ENCODE measurements at places on chromosomes 16 and 17.

DNA sequence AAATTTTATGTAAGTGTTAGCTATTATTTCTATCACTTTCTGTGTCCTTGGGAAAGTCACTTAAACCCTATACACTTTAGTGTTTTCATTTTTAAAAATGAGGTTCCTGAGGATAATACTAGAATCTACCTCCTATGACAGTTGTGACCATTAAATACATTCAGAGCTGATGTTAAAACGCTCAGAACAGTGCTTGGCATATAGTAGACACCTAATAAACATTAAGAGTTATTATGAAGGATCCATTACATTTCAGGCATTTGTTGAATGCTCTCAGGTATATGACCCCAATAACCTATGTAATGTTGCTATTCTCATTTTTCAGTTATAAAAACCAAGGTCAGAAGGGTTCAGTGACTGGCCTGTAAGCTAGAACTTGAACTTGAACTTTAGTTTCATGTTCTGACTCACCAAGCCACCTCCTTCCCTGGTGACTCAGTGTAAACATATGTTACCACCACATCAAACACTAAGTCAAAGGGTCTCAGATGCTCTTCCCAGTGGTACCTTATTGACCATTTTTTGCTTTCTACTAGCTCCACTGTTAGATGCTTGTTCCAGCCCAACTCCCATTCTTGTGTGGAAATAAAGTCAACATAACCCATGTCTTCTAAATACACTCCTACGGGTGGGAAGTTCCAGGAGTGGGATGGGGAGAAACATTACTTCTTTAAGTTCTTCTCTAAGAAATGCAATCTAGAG, 47.6 kb downstream of the HSD17B2 start:
- peak; percentile 21 for DNase-seq

DNA sequence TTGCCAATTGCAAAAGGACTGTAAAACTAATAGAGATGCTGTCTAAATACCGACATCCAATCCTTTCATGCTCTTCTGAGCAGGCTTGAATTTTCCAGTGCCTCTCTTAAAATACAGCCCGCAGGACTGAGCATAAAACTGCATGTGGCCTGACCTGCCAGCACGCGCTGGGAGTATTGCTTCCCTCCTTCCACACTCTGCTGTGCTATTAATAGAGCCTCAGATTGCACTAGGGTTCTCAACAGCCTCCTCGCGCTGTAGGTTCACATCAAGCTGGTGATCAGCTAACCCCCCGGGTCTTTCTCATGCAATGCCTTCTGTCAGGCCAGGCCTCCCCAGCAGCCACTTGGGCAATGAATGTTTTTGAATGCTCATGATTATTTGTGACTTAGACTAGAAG, 14.2 kb upstream of the MSI2 start:
- DNase-seq, result no peak

GRCh38 chr16:89827383-89828198, 684 bp upstream of the SPIRE2 start:
- no peak for DNase-seq

DNA sequence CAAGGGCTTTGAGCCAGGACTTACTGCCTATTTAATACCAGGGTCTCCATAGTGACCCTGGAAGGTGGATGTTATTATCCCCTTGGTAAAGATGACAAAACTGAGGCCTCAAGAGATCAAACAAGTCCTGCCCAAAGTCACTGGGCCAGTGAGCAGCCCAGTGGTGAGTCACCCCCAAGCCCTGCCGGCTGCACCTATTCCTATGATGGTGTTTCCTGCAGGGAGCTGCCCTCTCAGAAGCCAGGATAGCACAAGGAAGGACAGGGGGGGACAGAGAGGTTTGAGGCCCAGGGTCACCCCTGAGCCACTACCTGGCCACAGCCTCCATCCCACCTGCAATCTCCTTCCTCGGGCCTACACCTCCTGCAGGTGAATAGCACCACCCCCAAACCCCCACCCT, 90.9 kb downstream of the SDK2 start:
- DNase-seq, result no peak

- DNase-seq, result no peak
Observed at GRCh38 chr17:12201294-12201880, 180.7 kb downstream of the MAP2K4 start.

- no peak for DNase-seq
Observed at GRCh38 chr16:72362973-72363372, 191.0 kb upstream of the PMFBP1 start.

- no peak for DNase-seq
Observed at GRCh38 chr17:74198694-74199093, 4.8 kb upstream of the RPL38 start.

GRCh38 chr16:79137426-79137939, 463.1 kb downstream of the MAF start:
- DNase-seq, result no peak

DNA sequence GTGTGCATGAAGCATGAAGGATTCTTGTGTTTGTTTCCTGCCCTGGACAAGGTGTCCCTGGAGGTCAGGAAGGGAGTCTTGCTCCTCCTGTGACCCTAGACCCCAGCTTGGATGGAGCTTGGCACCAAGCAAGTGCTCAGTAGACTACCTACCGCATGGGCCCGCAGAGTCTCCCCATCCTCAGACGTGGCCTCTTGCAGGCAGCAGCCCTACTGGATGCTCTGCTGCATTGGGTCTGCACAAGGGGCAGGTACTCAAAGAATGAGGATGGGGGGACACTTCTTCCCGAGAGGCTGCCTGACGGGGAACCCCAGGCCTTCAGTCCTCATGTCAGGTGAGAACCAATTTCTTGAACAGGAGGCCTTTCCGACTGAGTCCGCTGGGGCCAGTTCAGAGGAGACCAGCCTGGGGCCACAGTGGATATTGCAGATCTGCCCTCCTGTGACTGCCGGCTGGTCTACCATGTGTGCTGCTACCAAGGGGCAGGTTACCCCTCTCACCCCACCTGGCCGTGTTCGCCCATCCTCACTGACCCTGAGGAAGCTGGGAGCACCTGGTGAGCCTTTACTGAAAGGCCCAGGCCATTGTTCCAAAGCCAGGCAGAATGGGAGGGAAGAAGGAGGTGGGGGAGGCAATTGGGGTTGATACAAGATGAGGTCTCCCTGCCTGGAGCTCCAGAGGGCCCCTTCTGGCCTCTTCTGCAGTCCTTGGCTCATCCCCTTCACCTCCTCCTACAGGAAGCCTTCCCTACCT, 206.3 kb downstream of the RAB11FIP4 start:
- DNase-seq, result no peak

DNA sequence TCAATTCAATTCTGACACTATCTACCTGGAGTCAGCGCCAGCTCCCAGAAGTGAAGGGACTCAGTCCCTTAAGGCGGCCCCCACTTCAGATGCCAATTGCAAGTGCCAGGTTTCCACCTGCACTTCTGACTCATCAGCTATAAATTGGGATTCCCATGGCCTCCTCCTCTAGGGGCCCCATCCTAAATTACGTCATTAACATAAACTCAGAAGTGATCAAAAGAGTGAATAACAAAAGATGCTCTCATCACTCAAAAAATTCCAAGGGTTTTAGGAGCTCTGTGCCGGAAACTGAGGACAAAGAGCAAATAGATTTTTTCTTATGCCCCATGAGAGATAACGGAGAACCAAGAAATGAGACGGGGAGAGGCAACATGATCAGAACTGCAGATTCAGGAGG, 148.6 kb upstream of the IRX6 start:
- DNase-seq, result no peak

- DNase-seq, result peak; percentile 50
Observed at GRCh38 chr17:3695723-3696411, at the start of gene P2RX5. Gene P2RX5, minus strand, starts transcription at chr17:3696155. Its CDS starts 150 bp downstream, at chr17:3696005.

GRCh38 chr16:89670496-89671431, 13.1 kb downstream of the SPATA33 start:
- no peak for DNase-seq

DNA sequence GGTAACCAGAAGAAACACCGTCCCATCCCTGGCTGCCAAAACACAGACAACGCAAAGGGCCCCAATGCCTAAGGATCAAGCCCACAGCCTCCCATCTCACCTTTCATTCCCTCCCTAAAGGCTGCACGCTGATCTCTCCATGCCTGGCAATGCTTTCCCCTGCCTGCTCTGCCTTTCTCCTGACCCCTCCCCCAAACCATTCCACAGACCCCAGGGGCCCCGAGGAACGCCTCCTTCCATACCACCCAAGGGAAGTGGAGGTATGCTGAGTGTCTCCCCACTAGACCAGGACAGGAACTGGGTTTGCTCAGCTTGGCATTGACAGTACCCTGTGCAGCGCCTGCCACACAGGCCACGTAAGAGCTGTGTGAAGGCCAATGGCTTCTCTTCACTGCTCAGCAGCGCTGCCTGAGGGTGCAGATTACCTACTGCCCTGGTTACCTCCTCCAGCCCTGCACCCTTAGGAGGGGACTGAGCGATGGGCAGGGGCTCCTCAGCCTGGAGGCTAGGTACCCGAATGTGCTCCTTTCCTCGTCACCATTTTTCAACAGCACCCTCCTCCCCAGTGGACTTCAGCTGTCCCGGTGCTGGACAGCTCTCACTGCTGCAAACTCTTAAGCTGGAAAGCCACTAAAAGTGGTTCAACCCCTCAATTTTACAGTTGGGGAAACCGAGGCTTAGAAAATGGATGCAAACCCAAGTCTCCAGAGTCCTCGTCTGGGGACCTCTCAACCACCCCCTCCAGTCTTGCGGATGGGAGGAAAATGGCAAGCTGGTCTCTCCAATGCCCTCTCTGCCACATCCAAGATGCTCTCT, 45.0 kb downstream of the SRCIN1 start:
- no peak for DNase-seq

DNA sequence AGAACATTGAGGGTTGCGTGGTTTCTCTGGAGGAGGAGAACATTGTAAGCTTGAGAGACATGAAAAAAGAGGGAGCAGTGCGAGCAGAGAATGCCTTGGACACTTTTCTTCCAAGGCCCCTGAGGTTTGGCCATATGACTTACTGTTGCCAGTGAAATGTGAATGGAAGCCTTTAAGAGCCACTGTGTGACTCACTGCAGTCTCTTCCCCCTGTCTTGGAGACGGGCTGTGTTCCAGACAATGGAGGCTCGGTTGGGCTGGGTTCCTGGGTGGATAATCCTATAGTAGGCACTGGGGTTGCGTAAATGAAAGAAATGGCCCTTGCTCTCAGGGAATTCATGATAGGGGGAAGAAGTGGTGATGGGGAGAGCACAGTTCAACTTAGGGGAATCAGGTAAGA, 75.5 kb downstream of the SHISA9 start:
- DNase-seq, result no peak

GRCh38 chr16:87086156-87086555, 231.0 kb downstream of the C16orf95 start:
- DNase-seq, result no peak

- DNase-seq, result no peak
Observed at GRCh38 chr17:43767713-43768059, 9.1 kb upstream of the SOST start.

- no peak for DNase-seq
Observed at GRCh38 chr17:36070427-36070826, 6.4 kb downstream of the CCL18 start.

DNA sequence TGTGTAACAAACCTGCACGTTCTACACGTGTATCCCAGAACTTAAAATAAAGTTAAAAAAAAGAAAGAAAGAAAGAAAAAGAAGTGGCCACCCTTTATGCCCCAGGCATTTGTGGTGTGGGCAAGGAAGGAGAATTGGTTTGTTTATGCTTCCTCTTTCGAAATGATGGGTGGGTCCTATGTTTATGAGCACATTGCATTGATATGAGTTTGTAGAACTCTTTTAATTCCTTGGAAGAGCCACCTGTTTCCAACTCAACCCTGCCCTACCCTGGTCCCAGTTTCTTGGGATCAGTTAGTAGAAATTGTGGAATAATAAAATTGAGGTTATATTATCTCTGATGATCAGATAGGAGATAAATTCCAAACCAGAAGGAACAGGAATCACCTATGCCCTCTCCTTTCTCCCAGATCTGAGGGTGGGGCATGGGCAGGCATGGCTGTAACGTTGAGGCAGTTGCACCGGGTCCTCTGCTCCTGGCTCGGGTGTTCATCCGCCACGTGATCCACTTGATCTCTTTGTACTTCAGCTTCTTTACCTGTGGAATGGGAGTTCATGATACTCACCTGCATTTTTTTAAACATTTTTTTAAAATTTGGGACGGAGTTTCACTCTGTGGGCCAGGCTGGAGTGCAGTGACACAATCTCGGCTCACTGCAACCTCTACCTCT, 15.9 kb downstream of the CHAD start:
- no peak for DNase-seq

GRCh38 chr16:25063865-25064264, 47.7 kb upstream of the LCMT1 start:
- DNase-seq, result no peak

- DNase-seq, result no peak
Observed at GRCh38 chr16:75252946-75253911, 1.8 kb upstream of the BCAR1 start.

DNA sequence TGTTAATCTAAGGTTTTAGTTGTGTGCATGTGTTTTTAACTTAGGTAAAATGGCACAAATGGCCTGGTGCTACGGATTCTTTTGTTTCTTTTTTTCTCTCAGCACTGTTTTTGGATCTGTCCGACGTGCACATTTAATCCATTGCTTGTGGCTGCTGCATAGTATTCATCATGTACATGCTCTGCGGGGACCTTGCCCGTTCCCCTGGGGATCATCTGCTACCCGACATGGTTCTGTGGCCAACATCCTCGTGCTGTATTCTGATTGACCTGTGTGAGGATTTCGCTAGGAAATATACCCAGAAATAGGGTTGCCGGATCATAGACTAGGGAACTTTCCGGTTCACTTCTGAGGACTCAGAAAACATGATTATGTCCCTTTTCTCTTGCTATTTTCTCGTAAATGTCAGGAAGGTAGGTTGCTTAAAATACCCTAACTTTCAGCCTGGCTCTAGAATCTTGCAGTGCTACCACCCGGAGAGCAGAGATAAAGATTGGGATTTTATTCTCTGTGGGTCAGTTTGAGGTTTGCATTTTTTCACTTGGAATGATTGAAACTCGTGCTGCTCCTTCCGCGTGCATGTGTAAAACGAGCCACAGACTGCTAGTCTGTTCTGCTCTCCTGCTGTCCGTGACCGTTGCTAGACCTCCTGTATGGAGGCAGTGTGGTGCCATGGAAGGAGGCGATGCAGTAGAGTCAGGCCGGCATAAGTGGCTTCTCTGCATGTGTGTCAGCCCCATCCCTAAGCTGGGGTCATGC, 42.9 kb downstream of the LDHD start:
- no peak for DNase-seq

DNA sequence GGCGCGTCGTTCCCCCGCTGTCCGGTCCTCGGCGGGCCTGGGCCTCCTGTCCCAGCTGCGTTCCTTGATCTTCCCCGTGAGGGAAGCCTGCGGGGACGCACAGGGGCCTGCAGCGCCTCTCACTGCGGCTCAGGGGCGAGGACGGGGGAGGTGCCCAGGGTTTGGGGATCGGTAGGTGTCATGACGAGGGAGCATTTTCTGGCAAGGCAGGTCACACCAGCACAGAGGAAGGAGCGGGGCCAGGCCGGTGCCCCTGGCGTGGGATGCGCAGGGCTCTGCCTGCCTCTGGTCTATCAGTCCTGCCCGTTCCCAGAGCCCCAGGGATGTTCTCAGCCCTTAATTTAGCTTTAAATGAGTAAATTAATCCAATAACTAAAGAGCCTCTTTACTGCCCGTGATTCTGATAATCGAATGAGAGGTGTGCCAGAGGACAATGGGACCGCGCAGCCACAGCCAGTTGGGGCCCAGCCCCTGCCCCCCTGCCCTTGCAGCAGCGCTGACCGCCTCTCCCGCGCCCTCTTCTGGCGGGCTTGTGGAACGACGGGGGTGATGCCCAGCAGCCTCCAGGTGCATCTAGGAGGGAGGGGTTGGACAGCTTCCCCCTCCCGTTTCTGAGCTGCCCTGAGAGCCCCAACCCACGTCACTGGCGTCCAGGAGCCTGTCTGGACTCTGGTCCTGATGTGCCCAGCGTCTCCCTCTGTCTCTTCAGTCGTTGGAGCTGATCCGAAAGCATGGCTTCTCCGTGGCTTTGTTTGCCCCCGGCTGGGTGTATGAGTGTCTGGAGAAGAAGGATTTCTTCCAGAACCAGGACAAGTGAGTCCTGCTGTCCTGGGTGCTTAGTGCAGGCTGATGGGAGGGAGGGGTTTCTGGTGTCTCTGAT, 7.9 kb downstream of the ENGASE start:
- DNase-seq, result peak; percentile 51
